ENCODE measurements at places on chromosomes 1 and 21.

DNA sequence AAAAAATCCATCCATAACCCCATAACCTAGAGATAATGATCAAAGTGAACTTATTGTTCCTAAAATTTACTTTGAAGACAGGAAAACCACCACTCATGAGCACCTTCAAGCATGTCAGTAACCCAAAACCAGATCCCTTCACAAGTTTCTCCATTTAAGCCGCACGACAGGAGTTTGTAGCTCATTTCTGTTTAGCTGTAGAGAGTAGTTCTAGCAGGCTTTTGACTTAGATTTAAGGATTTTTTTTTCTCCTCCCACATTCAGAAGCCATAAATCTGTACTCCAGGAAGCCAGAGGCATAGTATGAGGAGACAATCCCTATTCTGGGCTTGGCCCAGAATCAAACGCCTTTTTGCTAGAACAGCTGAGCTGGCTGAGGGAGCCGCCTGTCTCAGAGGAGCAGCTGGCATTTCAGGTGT lies 25.6 kb downstream of the TOMM20 start:
- DNase-seq: no peak

- no peak for DNase-seq
Observed at GRCh38 chr21:46226920-46227599, 1.5 kb downstream of the LSS start.

- DNase-seq: peak; percentile 95
Observed at GRCh38 chr1:153612755-153613331, at the start of gene S100A16. TSS of gene S100A16 (minus strand) at chr1:153613137. CDS start at chr1:153608151, 4,986 bp downstream.

DNA sequence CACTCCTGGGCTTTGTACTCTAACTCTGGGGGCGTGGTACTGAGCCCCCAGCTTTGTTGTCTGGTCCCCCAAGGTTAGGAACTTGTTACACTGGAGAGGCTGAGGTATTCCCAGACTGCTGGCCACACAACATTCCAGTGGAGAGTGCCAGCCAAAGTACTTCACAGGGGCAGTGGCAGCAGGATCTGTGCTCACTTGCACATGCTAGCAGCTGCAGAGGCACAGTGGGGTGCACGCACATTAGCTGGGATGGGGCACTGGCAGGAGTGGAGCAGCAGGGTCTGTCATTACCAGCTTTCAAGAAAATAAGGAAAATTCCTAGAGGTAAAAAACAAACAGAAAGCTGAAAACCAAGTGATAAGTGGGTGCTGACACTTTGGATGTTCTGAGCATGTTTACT lies 31.0 kb downstream of the ZNF691 start:
- no peak for DNase-seq

GRCh38 chr1:245156736-245157505 lies 2.1 kb downstream of the KIF26B start:
- DNase-seq: peak; percentile 12

- no peak for DNase-seq
Observed at GRCh38 chr1:8520483-8520966, 202.6 kb downstream of the SLC45A1 start.

DNA sequence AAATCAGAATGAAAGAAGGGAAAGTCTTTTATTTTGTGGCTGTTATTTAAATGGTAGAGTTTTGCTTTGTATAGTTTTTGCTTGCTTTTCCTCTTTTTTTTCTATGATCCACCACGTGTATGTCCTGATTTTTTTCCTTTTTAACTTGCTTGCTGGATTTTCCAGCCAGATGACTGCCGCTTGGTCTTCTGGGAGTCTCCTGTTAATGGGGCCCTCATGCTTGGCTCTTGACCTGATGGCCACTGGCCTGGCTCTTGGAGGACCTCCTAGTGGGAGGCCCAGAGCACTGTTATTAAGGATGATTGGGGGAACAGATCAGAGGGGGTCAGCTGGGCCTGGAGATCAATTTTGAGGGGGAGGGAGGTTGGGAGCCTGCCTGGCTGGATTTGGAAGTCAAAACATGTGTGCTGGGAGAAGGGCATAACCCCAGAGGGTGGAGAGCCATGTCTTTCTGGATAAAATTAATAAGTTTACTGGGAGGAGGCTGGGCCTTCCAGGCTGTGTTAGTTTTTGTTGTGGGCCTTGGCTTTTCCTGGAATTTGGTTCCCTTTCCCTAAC lies 1.2 kb downstream of the FGGY start:
- DNase-seq: no peak

- DNase-seq: no peak
Observed at GRCh38 chr1:59314776-59315528, 18.1 kb downstream of the FGGY start.

GRCh38 chr21:35044770-35045541 lies 4.1 kb downstream of the RUNX1 start:
- DNase-seq: no peak

DNA sequence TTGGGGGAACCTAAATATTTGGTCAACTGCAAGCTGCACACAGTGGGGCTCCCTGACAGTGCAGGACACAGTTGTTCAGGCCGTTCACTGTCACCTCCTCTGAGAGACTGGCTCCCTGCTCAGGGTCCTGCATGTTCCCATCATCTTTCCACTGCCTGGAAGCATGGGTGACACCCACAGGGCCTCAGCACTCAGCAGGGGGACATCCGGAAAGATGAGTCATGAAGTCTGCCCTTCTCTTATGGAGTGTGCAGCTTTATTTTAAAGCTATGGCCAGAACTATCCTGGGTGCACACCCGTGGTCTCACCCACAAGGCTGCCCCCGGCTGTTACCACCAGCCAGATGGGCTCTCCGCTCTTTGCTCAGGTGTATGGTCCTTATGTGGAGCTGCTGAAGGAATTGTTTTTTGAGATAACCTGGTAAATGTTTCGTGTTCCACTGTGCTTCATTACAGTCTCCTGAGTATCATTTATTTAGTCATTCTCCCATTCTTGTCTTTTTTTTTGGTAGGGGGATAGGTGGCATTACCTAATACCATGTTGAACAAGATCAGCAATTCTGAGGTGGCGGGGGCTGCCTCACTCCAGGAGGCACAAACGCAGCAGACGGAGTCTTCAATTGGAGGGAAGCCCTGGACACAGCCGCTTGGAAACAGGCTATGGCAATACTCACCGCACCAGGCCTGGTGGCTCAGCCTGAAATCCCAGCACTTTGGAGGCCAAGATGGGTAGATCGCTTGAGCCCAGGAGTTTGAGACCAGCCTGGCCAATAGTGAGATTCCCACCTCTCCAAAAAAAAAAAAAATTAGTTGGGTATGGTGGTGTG lies 14.3 kb downstream of the TRIM11 start:
- DNase-seq: no peak

DNA sequence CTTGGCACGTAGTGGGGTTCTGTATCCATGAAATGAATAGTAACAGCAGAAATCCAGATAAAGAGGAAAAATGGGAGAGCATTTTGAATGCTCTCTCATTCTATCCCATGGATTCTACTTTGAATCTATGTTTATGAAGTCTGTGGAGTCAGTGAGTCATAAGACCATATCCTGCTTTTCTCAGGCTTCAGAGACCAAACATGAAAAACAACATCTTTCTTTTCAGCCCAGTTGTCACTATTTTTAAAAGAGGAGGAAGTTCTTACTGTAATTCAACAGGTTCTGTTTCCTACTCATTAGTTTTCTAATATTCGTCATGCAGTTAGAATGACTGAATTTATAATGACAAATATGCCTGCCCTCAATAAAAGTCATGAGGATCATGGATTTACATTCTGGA lies 39.4 kb upstream of the CD55 start:
- DNase-seq: peak; percentile 85

DNA sequence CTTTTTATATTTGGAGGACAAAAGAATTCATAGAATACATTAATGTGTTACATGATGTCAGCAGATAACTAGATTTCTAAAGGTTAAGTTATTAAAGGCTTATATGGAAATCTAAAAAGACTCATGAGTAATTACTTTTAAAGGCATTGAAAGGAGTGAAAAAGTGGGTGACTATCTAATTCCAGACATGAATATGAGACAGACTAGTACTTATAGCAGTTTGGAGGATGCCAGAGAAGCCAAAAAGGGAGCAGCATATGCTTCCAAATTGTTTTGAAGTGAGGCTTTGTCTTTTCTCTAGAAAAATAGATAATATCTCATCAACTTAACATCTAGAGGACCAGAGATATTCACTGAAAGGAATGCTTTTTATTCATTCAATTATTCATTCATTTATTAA lies 275.5 kb upstream of the CACYBP start:
- no peak for DNase-seq

DNA sequence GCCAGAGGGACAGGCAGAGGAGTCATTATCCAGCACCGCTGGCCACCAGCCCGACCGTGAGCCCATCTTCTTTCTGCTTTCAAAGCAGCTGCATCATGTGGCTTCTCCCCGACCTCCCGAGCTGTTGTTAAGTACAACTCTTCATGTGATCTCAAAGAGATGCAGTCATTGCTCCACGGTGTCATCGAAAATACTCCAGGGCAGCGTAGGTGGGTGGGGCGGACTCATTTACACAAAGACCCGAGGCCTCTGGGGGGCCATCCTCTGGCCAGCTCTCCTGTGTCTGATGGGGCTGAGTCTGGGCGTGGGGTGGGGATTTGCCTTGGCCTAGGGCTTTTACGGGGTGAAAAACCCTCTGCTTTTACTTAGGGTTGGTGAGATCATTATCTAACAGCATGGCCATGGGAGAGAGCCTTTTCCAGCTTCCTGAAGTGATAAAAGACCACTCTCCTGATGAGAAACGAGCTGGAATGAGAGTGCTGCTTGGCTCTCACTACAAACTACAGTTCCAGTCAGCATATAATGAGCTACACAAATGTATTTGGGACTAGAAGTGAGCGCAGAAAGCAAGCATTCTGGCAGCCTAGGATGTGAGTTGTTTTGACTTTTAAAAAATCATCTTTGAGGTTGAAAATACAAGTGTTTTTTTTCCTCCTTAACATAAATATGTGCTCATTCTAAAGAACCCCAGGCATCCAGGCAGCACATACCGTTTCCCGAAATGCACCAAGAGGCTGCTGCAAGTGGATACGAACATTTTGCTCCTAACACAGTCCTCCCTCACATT lies 165.0 kb downstream of the RHOU start:
- DNase-seq: no peak

DNA sequence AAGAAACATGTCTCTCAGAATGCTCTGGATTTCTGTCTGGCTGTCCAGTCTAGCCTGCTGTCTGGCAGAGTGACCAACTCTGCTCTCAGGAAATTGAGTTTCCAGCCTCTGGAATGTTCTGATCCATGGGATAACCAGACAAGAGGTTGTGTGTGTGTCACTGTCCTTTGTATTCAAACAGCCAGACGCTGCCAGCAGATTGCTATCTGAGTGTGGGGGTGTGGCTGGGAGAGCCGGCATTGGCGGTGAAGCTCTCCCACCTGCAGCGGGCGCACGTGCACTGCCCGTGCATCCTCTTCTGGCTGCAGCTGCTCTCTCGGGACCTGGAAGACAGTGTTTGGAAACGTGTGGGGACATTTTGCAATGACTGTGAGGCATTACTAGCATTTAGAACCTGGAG lies 26.1 kb downstream of the PKP1 start:
- DNase-seq: peak; percentile 100

- DNase-seq: peak; percentile 100
Observed at GRCh38 chr1:233909195-233909594, 4.7 kb downstream of the SLC35F3 start.

DNA sequence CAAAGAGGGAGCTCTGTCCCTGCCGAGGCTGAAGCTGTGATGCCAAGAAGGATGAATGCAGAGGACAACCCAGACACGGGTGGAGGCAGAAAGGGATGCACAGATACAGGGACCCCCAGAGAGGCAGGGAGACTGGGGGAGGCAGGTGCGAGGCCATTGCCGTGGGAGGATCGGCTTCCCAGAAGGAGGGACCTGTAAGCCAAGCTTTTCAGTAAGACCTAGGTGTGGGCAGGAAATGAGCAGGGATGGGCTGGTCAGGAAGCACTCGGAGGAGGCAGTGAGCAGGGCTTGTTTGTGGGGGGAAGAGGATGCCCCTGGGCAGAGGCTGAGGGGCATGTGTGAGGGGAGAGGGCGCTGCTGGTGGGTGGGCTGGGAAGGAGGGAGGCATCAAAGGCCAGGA lies 67.7 kb upstream of the WNT4 start:
- DNase-seq: no peak

GRCh38 chr1:235313931-235314678 lies 13.9 kb downstream of the ARID4B start:
- no peak for DNase-seq

GRCh38 chr1:153485863-153486262 lies 25.4 kb upstream of the S100A7 start:
- DNase-seq: no peak

- no peak for DNase-seq
Observed at GRCh38 chr1:219490566-219490965, 122.3 kb downstream of the ZC3H11B start.

DNA sequence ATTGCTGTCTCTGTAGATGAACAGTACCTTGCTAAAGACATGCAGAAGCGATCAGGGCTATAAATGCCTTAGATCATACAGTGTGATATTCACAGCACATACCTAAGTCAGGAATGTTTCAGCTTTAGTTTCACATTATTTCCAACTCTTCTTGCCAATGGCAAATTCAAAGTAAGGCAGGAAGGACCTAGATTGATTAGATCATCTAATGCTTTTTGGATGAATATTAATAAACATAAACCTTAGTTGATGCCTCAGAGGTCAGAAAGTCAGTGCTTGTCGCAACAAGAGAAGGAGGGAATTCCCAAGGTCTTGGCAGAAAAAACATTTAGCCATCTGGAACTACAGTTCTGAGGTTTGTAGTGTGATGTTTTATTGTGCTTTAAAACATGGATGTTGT lies 122.3 kb downstream of the TNFSF18 start:
- DNase-seq: peak; percentile 53

DNA sequence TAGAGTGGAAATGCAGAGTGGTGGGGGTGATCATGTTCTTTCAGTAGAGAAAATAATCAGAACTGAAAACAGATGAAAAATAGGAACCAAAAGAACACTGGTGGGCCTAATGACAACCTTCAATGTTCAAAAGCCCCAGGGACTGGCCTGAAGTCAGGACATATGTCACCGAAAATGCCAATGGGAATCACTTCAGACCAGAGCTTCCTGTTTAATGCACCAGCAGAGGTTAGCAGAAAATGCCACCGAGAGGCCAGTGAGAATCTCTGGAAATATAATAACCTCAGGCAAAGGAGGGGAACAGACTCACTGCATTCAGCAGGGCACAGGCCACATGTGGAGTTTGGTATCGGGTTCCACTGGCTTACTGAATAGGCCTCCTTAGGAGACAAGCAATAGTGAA lies 15.9 kb upstream of the CD58 start:
- peak; percentile 21 for DNase-seq

DNA sequence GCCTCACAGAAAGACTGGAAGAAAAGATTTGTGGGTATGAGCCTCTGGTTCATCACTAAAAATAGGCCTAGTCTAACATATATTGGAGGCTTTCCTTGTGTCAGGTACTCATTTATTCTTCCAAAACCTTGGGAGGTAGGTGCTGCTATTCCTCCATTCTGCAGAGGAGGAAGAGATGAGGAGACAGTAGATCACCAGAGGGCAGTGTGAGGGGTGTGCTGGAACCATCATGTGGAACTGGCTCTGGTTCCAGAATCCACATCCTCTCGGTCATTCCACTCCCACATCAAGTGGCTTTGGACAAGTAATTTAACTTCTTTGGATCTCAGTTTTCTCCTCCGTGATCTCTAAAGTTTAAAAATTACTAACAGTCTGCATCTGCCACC lies 7.4 kb upstream of the INKA2 start:
- DNase-seq: no peak

- no peak for DNase-seq
Observed at GRCh38 chr1:39269791-39270342, 65.4 kb downstream of the MACF1 start.

Measured in PC-3 (cell line).